Occipital lobe (tissue), 3 donors: ENCODE measurements at places on chromosomes 16 and 17.

- no peak for DNase-seq
Observed at GRCh38 chr17:67639555-67639954, 78.2 kb upstream of the NOL11 start.

DNA sequence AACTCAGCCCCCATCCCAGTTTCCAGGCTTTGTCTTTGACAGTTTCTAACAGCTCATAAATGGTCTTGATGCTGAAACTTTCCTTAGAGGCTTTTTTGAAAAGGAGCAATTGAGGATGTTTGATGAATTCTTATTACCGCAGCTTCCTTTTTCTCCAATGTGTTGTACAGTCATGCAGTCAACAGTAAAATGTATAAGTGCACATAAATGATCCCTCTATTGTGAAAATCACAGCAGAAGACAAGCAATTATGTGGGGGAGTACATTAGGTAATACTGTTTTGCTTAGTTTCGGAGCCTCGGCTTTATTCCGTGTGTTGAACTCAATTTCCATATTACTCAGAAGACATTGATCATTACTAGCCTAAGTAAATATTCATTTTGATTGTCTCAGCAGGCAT lies 673.7 kb downstream of the CDH8 start:
- no peak for DNase-seq

- no peak for DNase-seq
Observed at GRCh38 chr16:73542885-73543284, 495.0 kb upstream of the ZFHX3 start.

DNA sequence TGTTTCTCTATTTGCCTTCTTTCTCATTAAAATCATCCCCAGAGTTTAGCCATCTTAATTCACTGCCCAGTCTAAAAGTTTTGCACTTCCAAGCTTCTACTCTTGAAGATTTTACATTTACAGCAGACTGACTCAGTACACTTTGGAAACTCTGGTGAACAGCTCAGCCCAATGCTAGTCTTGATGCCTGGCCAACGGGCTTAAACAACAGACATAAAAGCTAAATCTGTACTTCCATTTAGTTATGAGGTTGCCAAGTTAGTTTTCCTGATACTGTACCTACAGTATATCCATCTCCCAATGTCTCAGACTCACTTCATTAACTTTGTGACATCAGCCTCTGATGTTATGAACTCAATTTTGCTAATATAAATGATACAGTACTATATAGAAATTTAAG lies 891.8 kb upstream of the SOX9 start:
- DNase-seq = no peak

DNA sequence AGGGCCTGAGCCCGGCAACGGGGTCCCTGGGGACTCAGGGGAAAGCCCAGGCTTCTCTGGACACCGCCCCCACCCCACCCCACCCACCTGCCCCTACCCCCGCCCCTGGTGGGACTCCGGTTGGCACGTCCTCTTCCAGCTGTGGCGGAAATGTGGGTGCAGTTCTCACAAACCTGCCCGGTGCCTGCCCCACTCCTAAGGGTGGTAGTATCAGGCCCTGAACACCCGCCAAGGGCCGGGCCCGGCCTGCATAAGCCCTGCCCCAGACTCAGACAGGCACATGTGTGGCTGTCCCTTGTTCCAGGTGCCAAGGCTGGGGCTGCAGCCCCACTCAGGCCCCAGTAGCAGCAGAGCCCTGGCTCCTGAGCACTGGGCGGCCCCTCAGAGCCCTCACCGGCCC lies 58.1 kb downstream of the ACTG1 start:
- no peak for DNase-seq

GRCh38 chr16:2150418-2151187 lies 2.2 kb downstream of the RAB26 start:
- DNase-seq = no peak

DNA sequence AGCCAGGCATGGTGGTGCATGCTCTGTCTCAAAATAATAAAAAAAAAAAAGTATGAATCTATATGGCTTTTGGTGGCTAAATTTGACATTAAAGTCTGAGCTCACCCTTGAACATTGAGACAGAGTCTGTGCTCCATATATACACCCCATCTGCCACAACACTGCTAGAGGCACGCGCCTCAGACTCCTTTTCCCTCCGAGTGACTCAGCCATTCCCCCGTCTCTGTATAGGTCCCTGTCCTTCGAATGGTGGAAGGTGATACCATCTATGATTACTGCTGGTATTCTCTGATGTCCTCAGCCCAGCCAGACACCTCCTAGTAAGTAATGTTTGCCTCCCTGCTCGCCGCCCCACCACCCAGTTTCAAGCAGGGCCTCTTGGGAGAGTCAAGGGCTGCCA lies 4.5 kb upstream of the EFNB3 start:
- DNase-seq = no peak

DNA sequence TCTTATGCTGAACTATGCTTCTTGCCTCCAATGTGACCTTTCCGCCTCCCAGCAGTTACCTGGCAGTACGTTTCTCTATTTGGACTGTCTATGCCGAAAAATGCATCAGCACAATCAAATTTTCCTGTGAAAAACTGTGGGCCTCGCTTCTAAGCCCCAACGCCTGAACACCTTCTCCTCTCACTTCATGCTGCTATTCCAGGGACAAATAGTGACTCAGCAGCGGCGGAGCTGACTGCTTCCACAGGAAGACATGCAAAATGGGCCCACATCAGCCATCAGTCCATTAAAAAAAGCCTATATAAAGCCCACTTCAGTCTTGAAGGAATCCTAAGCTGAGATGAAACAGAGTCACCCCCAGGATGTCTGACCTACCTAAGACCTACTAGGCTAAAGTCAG lies 10.5 kb upstream of the PIP4K2B start:
- peak; percentile 5 for DNase-seq

- DNase-seq = no peak
Observed at GRCh38 chr17:57839571-57839923, 10.3 kb downstream of the MRPS23 start.

DNA sequence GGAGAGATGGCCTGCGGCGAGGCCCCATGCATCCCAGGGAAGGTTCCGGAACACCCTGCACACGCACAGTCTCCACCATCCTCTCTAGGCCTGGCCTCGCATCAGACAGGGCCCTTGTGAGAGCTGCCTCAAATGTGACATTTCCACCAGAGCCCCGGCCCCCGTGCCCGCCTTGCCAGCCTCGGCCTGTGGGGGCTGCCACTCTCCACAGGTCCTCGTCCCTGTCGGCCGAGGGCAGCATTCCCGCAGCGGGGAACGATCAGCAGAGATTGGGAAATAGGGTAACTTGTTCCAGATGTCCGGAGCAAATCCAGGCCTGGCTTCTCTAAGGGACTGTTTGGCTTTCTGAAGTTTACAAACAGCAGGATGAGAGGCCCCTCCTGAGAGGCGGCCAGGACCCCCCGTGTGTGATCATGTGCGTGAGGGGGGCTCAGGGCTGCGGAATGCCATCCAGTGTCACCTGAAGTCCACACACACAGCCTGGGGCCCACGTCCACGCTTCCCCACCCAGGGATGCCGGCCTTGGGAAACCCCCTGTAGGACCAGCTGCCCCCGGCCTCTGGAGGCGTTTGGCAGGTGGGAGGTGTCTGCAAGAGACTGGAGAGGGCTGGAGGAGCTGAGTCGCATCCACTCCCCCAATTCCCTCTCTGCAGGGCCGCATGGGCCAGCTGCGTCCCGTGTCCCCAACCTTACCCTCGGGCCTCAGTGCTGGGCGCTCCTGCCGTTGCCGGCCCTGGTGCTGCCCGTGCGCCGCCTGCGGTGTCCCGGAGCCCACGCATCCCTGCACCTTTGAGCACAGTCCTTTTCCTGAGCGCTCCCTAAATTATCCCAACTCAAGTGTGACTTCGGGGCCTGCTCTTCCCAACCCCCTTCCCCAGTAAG lies 70.4 kb downstream of the ZDHHC7 start:
- no peak for DNase-seq
